ENCODE measurements at places on chromosomes 13 and 19. TPM values are rescaled to one million over a fixed set of nuclear protein-coding genes. Genes with fewer than 3 reads are reported as not detected.

GRCh38 chr13:101712026-101712348 is 259.5 kb downstream of the ITGBL1 start:
- DNase-seq, result no peak

CEACAM21 gene
- total RNA-seq, result 57.1 TPM

POSTN gene
- not detected for total RNA-seq

DNA sequence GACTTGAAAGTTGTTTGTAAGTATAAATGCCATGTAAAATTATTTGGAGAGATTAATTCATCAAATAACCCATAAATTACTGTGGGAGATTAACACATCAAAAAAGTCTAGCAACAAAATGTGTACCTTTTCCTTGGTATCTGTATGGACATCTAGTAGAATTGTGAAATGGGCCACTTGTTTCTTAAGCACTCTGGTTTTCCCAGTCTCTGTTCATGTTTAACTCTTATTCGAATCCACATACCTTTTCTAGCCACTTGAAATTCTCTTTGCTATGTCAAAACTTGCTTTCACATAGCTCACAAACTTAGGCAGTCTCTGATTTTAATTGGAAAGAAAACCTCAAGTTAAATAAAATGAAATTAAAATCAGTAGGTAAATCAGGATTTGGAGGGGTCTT is 470.6 kb downstream of the LMO7 start:
- no peak for DNase-seq

- DNase-seq, result no peak
Observed at GRCh38 chr13:49098198-49098597, 121.9 kb upstream of the MLNR start.

GPR108 gene
- total RNA-seq, result 100 TPM

- peak; percentile 33 for DNase-seq
Observed at GRCh38 chr13:113918981-113919701, 54.7 kb downstream of the C13orf46 start.

DNA sequence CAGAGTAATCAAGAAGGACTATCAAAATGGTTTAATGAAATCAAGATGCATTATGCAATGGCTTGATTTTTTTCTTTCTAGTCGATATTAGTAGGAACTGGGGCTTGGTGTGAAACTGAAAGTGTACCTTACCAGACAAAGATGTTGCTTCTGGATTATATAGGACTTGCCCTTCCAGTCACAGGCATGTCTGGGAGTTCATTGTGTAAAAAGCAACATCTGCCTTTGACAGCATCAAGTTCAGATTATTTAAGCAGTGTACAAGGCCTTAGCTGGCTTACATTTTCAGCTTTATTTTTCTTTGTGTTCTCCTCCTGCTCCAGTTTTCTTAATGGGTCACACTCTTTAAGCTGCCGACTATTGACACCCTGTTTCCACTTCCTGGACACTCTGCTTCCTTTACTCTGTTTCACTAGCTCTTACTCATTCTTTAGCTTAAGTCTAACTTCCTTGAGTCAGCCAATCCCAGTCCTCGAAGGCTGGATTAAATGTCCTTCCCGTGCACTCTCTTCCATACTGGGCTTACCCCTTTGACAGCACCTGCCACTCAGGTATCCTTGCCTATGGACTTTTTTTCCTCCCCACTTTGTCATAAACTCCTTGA is 29.4 kb upstream of the OLFM4 start:
- DNase-seq, result no peak

DNA sequence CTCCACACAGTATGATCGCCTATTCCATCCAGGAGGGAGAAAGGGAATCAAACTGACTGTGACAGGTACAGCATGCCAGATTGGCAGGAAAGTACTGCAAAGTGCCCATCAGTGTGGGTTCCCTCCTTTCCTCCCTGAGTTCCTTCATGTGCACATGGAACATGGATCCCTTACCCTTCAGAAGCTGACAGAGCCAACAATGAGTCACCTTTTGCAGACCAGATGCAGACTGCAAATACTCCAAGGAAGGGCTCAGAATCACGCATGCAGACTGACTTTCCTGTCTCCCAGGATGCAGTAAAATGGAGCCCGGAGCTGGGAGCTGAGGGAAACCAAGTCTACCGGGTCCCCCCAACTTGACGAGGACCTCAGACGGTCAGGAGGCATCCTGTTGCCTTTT is 41.8 kb downstream of the SACS start:
- no peak for DNase-seq

GDF15 gene
- total RNA-seq, result not detected

GRCh38 chr19:34686455-34686854 is 9.0 kb downstream of the ZNF302 start:
- DNase-seq, result no peak

Measured in activated CD8-positive, alpha-beta memory T cell treated with anti-CD3 and anti-CD28 coated beads, Interleukin-2, amount 10 ng/mL, durations not matched to agents 7 days and 5 days (primary cell).